Smooth muscle cell of the coronary artery (primary cell): ENCODE measurements at places on chromosomes 7 and 10. TPM values are rescaled to one million over a fixed set of nuclear protein-coding genes. Genes with fewer than 3 reads are reported as not detected.

The TSPAN33 gene
- total RNA-seq: 0.12 and 1.8 TPM in 2 replicates

The PIP gene
- not detected in 2 replicates for total RNA-seq

The FAM237B gene
- total RNA-seq: not detected in 2 replicates

The KLF14 gene
- not detected in 2 replicates for total RNA-seq

The TRIL gene
- total RNA-seq: 0.45 and 1.1 TPM in 2 replicates

The FXYD4 gene
- not detected in 2 replicates for total RNA-seq

The TCAF2 gene
- 1.4 and 2.1 TPM in 2 replicates for total RNA-seq

The NME8 gene
- total RNA-seq: not detected in 2 replicates

The VWDE gene
- total RNA-seq: 0.08 TPM in 1 of 2 replicates, not detected in the other

The HOXA3 gene
- total RNA-seq: not detected in 2 replicates

The INMT gene
- 87.2 and 104 TPM in 2 replicates for total RNA-seq

The PYROXD2 gene
- total RNA-seq: 7.3 and 16.7 TPM in 2 replicates

The PRLHR gene
- total RNA-seq: not detected in 2 replicates

The CDK1 gene
- 0.12 and 10.9 TPM in 2 replicates for total RNA-seq

The AGAP9 gene
- total RNA-seq: 1.4 and 2.3 TPM in 2 replicates

The BLNK gene
- total RNA-seq: not detected in 2 replicates

The ABCC2 gene
- 0.15 and 1.1 TPM in 2 replicates for total RNA-seq

The PRR15 gene
- total RNA-seq: 0.59 and 14.2 TPM in 2 replicates

The ZNF107 gene
- 0.70 and 1.2 TPM in 2 replicates for total RNA-seq

The NUP205 gene
- 22.2 and 33.1 TPM in 2 replicates for total RNA-seq

The DOCK4 gene
- 8.4 and 15.0 TPM in 2 replicates for total RNA-seq

The RARRES2 gene
- total RNA-seq: 1.2 and 15.2 TPM in 2 replicates

The CARD11 gene
- total RNA-seq: 0.68 TPM in 1 of 2 replicates, not detected in the other

The ACTA2 gene
- total RNA-seq: 131 and 480 TPM in 2 replicates

The GPR37 gene
- 0.30 TPM in 1 of 2 replicates, not detected in the other for total RNA-seq

The C10orf105 gene
- total RNA-seq: under 0.01 and 0.12 TPM in 2 replicates

The PTF1A gene
- not detected in 2 replicates for total RNA-seq
